Stimulated activated CD8-positive, alpha-beta memory T cell treated with anti-CD3 and anti-CD28 coated beads, Interleukin-7, amount 100 ng/mL, for 24 hours (primary cell): ENCODE measurements at places on chromosomes 5 and 9.

DNA sequence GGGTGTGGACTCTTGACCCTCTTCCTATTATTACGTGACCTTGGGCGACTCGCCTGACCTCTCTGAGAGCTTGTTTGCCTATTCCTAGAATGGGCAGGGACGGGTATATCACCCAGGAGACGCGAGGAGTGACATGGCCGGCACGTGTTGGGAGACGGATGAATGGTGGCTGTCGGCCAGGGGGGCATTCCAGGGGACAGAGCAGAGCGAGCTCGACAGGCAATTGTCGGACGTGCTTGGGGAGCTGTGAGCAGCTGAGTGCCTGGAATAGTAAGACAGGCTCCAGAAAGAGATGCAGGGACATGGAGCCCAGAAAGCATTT lies 29.3 kb upstream of the UNC5A start:
- no peak for DNase-seq

GRCh38 chr9:121368138-121368522 lies 1.9 kb downstream of the STOM start:
- DNase-seq = no peak

DNA sequence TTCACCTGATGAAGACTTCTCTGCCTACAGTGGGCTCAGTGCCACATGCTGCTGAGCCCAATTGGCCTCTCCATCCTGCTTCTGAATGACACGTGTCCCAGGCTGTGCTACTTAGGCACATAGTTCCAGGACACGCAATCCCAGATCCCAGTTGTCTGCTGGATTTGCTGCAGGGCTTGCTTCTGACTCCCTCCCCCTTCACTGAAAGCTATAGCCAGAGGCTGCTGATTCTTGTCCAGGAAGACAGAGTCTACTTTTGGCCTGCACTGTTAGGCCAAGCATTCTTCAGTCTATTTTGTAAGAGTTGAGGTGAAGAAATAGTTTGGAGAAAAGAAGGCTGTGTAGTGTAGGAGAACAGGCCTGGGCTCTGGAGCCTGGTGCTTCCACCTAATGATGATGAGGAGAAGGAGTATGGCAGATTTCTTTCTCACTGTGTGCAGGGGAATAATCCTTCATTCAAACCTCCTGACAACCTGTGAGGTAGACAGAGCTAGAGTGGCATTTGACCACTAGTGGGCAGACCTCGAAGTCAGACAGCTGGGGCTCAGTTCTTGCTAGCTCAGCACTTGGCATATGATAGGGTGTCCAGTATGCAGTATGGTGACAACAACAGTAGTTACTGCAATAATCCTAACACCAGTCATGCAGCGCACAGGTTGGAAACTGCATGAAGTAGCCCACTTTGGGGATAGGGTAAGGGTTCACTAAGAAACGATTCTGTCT lies 19.5 kb upstream of the ASPN start:
- no peak for DNase-seq

DNA sequence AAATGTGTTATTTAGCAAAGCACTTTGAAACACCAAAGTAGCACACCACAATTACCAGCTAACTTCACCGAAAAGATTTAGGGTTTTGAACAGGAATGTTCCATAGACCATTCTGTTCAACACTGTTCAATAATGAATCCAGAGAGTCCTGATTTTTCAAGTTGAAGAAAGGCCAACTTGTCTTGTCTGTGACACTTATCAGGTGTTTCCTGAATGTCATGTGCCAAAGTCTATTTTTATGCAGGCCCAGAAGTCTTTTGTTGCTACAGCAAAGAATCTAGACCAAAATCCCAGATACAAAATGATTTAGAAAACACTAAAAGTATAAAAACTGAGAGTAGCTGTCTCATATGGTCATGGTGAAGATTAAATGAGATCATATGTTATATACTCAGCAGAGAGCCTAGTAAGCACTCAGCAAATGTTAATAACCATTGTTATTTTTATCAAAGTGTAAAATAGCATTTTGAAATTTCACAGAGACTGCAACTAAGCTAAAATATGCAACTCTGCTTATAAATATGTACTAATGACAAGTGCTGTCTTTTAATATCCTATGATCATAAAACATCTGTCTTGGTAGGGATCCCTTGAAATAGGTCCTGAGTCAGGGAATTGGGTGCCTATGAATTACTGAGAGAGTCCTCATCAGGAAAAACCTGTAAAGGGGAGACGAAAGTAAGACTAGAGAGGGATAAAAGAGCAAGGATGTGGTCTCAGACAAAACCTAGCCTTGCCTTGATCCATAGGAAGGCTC lies 122.4 kb upstream of the SLC12A2 start:
- DNase-seq = no peak

GRCh38 chr9:72129271-72130156 lies 19.7 kb upstream of the GDA start:
- DNase-seq = no peak

- DNase-seq = no peak
These were observed 157.2 kb downstream of the MELK start for GRCh38 chr9:36729906-36730305.

GRCh38 chr5:56851258-56851941 lies 36.1 kb downstream of the MAP3K1 start:
- no peak for DNase-seq

- DNase-seq = no peak
These were observed 297.1 kb upstream of the CD180 start for GRCh38 chr5:67493676-67494075.

DNA sequence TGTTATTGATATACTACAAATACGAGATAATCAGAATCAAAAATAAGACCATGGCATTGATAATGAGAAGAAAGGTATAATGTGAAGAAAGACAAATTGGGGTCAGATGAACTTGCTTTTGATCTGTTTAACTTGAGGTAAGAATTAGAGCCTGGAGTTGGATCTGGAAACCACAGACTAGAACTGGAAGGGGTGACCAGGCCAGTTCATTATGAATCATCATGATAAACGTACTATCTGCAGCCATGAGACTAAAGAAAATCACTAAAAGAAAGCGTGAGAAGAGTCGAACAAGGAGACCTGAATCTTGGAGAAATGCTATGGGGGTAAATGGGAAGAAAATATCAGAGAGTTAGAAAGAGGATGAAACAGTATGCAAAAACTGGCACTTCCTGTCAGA lies 967.5 kb downstream of the NR2F1-AS1 start:
- DNase-seq = no peak

- DNase-seq = no peak
These were observed 1.3 kb upstream of the IL3 start for GRCh38 chr5:132059043-132059695.

GRCh38 chr5:116013207-116013785 lies 19.0 kb upstream of the ARL14EPL start:
- DNase-seq = no peak

DNA sequence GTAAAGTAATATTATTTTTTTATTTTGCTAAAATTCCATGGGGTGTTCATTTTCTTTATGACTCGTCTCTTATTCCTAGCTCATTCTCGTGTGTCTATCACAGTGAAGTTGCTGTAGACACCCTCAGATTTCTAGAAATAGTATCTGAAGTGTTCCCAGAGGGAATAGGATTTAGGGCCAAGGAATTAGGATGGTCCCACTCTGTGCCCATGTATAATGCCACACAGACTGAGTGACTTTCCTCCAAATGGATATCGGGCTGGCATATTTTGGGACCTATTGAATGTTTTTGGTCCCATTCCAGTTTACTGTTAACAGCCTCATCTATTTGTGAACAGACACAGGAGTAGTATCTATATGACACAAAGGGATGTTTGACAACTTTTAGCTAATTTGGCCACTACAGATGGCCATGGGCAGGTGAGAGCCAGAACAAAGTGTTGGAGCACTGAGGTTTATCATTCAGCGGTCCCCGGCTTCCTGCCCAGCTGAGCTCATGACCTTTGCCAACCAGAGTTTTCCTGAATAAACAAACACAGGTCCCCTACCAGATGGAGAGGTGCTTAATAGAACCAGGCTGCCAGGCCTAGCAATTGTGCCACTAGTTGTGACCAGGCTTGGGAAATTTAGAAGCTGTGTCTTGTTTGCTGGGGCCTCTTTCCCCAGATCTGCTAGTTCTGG lies 46.9 kb downstream of the MAP1B start:
- DNase-seq = no peak

DNA sequence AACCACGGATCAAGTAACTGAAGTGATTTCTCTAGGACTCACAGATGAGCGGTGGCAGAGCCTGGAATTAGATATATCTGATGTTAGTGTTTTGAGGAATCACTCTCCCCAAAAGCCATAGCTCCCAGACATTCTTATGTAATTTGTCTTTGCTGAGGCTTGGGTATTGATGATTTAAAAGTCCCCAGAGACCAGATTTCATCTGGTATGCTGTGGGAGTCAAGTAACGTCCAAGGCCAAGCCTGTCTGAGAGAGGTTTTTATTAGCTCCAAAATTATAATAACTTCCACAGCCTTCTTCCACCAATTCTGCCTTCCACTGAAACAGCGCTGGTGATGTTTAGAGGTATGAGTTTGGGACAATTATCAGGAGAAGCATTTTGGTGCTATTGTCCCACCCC lies 21.3 kb upstream of the KCNIP1 start:
- DNase-seq = no peak

GRCh38 chr9:94611638-94612068 lies 18.0 kb upstream of the FBP2 start:
- DNase-seq = peak; percentile 22

DNA sequence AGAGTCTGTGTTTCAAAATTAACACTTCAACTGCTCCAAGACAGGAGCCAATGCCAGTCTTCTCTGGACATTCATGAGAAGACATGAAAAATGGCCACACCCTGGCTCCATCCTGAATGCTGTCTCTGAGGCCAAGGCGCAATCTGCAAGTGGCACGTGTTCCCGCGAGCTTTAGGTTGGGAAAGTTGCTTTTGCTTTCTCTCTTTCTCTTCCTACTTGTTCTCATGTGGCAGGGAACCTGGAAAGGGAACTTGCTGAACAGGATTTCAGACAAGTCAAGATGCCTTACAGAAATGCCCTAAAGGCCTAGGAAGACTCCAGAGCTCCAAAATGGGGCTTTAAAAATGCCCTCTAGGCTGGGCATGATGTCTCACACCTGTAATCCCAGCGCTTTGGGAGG lies 91.9 kb upstream of the OTULINL start:
- no peak for DNase-seq

DNA sequence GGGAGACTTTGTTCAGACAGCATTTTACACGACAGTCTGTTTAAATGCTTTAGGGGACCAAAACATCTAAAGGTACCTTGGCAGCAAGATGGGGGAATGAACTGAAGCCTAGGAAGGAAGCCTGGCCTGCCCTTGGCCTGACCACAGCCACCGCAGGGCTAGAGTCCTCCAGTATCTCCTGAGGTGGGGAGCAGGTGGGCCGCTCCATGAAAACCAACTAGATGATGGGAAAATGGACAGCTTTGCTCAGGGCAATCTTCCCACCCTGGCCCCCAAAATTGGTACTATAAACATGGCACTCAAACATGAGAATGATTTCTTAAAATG lies 153.3 kb downstream of the AUH start:
- no peak for DNase-seq

DNA sequence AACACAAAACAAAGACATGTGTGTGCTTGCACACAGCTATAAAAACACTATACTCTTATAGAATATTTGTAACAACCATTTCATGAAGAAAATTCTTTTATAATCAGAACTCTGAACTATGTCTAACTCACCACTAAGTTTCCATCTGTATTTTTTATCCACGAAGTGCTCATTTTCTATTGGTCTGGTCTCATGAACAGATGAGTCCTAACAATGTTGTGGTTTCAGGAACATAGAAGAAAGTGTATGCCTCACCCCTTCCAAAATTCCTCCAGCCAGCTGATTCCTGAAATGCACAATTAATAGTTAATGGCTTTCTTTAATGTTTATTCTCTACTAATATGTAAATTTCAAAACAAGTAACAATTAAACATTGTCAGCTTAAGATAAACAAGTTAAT lies 325.3 kb upstream of the GRAMD2B start:
- no peak for DNase-seq

DNA sequence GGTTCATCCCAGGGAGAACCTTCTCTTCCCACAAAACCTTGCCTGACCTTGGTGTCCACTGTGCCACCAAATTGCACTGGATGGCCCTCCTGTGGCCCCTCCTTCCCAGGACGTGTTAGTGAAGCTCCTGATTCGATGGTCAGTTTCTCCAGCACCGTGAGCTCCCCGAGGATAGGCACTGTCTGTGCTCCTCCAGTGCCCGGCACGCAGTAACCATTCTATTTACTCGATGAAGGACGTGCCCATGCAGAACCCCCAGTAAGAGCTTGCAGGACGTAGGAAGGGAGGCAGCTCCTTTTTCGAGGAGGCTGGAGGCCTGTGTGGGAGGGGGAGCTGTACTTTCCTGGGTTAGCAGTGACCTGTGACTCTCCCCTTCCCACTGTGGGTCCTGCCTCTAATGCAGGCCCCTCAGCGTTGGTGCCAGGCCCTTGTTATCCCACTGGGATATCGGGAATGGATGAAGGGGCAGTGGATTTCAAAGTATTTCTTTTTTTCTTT lies 39.6 kb downstream of the HABP4 start:
- no peak for DNase-seq

DNA sequence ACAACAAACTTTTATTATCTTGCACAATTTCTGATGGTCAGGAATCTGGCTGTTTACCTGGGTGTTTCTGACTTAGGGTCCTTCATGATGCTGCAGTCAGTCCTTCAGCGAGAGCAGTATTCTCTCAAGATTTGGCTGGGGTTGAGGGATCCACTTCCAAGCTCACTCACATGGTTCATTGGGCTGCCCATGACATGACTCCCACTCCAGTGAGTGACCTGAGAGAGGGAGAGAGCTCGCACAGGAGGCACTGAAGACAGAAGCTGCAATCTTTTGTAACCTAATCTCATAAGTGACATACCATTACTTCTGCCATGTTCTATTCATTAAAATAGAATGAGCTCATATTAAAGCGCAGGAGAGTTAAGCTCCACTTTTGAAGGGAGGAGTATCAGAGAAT lies 212.6 kb downstream of the SPATA31D1 start:
- no peak for DNase-seq

- no peak for DNase-seq
These were observed 16.7 kb upstream of the PHYHD1 start for GRCh38 chr9:128903871-128904620.

DNA sequence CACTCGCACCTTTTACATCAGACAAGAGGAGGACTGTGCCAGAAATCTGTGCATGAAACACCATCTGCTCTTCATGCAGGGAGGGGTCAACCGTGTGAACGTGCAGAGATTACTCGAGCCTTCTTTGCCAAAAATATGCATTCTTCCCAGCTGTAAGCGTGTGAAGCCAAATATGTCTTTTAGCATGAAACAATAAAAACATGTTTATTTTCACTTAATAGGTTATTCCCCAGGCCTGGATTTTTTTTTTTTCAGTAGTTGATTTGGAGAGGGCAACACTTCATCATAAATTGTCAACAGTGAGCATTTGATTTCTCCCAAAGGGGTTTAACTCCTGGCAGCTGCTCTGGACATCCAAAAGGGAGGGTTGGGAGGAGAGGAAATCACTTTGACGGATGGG lies 23.8 kb downstream of the PLAC8L1 start:
- no peak for DNase-seq

- DNase-seq = no peak
These were observed at the start of gene PCDHB3 for GRCh38 chr5:141100243-141100805. PCDHB3 (plus strand) TSS chr5:141100473; CDS start chr5:141100650, 177 bp downstream.

DNA sequence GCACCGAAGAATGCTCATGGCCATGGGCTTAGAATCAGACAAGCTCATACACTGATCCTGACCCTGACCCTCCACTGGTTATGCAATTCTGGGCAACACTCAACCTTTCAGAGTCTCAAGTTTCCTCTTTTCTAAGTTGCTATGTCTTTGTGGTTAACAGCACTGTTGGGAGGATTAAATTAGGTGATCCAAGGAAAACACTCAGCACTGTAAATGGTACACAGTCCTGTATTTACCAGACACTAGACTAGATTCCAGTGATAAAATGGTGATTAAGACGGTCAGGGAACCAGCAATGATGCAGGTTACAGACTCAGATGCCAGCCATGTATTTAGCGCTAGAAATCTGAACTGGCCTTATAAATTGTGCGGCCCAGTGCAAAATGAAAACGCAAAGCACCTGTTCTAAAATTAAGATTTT lies 8.1 kb downstream of the ARL15 start:
- no peak for DNase-seq
